ENCODE measurements at places on chromosomes 6 and 20. TPM values are rescaled to one million over a fixed set of nuclear protein-coding genes. Genes with fewer than 3 reads are reported as not detected.

- DNase-seq = no peak
Measured at GRCh38 chr6:108350528-108350927, 55.7 kb downstream of the AFG1L start.

GRCh38 chr6:69286331-69286730 lies 510.5 kb downstream of the LMBRD1 start:
- DNase-seq = no peak

DNA sequence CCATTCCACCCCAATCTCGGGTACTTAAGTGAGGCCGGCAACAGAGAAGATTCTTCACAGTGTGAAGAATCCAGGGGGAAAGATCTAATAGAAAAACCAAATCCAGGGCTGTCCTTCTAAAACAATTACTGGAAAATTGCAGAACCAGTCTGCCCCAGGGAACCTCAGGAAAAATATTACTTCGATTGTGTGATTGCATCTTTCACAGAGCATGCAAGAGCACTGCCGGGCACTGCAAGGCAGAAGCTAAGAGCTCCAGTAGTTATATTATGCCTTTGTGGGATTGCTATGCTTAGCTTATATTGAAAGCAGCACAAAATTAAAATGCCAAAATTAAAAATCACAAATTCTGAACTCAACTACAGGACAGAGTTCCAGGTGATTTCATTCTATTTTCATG lies 175.9 kb downstream of the HACE1 start:
- no peak for DNase-seq

DNA sequence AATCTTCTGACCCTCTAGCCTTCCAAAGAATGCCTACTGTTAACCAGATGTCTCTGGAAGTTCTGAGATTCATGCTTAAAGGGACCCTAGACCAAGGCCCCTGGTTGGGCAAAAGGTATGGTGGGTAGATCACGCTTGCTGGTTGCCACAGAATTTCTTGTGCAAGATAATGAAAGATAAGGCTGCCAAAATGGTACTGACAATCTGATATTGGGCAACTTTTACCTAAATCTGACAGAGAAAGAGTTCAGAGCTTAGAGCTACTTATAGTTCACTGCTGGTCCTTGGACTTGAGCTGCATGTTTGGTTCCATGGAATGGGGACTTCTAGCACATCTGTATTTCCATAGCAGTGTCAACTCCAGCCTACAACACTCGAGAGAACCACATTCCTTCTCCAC lies 12.0 kb downstream of the DEFB114 start:
- DNase-seq = no peak

DNA sequence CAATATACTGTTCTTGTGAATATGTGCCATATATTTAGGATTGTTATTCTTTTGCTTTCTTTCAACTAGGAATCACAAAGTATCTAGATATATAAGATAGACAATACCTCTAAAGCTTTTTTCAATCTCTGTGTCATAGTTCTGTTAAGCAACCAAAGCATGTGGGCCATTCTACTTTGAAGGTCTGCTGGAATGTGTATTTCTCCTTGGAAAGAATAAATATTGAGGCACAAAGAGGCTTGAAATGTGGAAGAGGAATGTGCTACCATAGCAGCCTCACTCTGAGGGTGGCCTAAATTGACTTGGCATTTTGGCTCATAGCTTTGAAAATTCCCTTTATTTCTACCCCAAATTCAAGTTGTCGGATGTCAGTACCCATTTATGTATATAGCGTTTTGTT lies 488.5 kb upstream of the MAN1A1 start:
- DNase-seq = no peak

GRCh38 chr6:142444376-142444775 lies 142.6 kb downstream of the ADGRG6 start:
- DNase-seq = no peak

- DNase-seq = no peak
Measured at GRCh38 chr6:45439459-45439858, 61.7 kb upstream of the SUPT3H start.

DNA sequence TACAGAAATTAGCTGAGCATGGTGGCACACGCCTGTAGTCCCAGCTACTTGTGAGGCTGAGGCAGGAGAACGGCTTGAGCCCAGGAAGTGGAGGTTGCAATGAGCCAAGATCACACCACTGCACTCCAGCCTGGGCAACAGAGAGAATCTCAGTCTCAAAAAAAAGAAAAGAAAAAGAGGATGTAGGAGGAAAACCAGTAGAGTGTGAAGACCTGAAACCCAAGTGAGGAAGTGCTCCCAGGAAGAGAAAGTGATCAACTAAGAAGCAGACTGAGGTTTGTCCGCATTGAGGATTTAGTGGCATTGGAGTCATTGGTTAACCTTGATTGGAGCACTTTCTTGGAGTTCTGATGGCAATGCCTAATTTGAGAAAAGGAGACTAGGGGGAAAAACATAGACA lies 20.6 kb upstream of the TASP1 start:
- no peak for DNase-seq

The ARFGEF3 gene
- 1.7 TPM for polyA plus RNA-seq

The DUSP15 gene
- polyA plus RNA-seq = 1.7 TPM

- DNase-seq = no peak
Measured at GRCh38 chr6:139374357-139375225, at the start of gene CITED2. Gene CITED2, minus strand, starts transcription at chr6:139374648. Its CDS starts 704 bp downstream, at chr6:139373944.

GRCh38 chr20:53664121-53664520 lies 70.5 kb upstream of the ZNF217 start:
- no peak for DNase-seq

DNA sequence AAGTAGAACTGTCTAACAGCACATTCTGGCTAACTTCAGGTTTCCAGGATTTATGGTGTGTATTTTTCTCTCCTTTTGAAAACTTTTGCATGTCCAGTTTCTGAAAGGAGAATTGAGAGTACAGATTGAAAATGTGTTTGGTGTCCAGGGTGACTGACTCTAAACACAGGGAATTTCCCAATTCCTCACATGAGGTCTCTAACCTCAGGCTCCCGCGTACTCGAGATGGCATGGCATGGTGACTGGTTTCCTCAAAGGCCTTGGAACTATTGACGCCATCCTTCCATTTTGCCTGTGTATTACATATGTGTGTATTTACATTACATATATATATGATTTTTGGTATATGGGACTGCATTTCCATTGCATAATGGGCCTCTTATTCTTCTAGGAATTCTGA lies 52.5 kb downstream of the PRND start:
- DNase-seq = no peak

The POFUT1 gene
- polyA plus RNA-seq = 25.7 TPM

DNA sequence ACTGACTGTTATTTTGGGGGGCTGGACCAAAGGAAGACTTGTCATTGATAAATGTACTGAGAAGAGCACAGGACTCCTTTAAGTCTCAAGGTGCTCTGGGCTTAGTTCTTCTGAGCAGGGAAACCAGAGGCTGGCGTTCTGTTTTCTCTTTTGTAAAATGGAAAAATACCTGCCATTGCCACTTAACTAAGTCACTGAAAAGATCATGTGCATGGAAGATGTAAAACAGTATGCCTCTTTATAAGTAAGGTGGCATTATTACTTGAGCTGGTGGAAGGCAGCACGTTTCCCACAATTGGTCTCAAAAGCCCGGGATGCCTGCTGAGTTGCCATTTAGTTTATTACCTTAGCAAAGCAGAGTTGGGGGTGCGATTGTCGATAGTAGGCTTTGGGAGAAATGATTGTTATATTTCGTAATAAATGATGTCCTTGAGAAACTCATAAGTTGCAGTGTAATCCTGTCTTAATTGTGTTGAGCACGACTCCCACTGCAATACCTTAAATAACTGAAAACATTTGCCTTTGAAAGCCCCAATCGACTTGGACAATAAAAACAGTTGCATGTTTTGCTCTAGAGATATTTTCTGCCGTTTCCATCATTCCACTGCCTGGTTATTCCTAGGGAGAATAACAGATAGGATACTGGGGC lies 3.6 kb downstream of the JARID2 start:
- DNase-seq = no peak

DNA sequence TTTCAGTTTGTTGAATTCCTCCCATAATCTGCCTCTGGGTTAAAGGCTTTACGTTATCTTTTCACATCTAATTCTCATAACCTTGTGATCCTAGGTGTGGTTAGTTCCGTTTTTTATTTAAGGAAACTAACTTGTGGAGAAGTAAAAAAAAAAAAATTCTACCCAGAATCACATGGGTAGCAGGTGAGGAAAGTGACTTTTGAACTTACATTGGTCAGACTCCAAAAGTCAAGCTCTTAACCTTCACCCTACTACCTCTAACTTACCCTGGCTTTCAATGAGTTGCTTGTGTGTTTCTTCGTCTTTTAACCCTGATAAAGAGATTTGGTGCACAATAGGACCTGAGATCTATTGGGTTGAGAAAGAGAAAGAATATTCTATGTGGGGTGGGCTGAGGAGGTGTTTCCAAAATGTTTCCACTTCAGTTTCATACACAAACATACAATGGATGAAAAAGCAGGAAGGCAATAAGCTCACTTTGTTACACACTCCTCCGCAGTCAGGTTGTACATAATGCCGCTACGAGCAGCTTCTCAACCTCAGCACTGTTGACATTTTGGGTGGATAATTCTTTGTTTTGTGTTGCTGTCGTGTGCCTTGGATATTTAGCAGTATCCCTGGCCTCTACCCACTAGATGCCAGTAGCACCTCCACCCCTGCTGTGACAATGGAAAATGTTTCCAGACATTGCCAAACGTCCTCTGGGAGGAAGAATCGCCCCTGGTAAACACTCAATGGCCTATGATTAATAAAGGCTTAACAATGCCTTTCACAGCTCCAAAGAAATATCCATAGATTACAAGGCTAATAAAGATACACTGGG lies 193.0 kb upstream of the ZNF217 start:
- no peak for DNase-seq

The FAM83C gene
- polyA plus RNA-seq = not detected

The ACTR5 gene
- polyA plus RNA-seq = 5.9 TPM

DNA sequence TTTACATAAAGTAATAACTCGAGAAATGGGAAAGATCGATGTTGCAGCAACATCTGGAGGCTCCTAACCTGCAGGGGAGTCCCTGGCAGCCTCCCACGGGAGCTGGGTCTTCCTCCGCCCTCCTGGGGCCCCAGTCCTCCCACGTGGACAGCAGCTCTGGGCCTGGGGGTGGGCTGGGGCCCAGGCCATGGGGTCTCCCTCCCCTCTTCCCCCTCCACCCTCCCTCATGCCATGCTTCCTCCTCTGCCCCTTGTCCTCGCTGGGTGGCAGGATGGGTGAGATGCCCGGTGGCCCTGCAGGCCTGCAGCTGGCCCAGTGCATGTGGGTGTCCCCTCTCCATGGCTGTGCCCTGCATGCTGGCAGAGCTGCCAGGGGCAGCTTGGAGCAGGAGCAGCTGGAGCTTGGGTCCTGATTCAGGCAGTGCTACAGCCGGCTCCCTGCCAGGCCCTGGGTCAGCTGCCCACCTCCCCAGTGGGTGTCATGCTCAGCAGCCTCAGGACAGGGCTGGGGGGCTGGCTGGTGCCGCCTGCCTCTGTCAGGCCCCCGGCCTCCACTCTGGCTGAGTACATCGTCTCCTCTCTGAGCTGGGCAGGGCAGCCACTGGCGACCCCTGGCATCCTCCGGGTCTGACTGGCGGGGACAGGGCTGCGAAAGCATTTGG lies 48.9 kb upstream of the BHLHE23 start:
- DNase-seq = no peak

- DNase-seq = no peak
Measured at GRCh38 chr6:73024598-73024997, 200.7 kb downstream of the KHDC1L start.

- no peak for DNase-seq
Measured at GRCh38 chr6:1825926-1826325, 216.2 kb downstream of the FOXC1 start.

- no peak for DNase-seq
Measured at GRCh38 chr20:917416-917815, 1.3 kb upstream of the ANGPT4 start.

DNA sequence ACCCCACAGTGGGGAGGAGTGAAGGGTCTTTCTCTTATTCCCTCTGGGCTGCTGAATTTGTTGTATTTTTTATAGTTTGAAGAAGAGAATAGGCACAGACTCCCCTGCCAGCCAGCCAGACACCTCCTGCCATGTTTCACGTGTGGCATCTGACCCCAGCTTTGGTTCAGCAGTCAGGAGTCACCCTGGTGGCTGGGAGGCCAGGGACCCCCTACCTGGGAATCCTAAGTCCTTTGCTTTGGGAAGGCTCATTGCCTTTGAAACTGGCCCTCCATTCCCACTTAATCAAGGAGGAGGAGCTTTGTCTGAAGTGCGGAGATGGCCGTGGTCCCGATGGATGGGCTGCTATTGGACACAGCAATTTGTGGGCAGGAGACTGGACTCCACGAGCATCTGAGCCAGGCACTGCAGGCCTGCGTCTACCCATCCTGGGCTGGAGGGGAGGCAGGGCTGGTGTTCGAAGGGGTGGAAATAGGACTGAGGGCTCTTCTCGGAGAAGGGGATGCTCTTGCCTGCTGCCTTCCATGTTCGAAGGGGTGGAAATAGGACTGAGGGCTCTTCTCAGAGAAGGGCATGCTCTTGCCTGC lies 196.1 kb downstream of the DLL1 start:
- DNase-seq = no peak

The NRSN1 gene
- polyA plus RNA-seq = not detected

The SLC22A7 gene
- not detected for polyA plus RNA-seq

GRCh38 chr6:150857062-150857944 lies 8.2 kb upstream of the MTHFD1L start:
- DNase-seq = peak; percentile 90

Data from forelimb muscle (tissue), 1 donor.